ENCODE measurements at places on chromosomes 12 and 14.

DNA sequence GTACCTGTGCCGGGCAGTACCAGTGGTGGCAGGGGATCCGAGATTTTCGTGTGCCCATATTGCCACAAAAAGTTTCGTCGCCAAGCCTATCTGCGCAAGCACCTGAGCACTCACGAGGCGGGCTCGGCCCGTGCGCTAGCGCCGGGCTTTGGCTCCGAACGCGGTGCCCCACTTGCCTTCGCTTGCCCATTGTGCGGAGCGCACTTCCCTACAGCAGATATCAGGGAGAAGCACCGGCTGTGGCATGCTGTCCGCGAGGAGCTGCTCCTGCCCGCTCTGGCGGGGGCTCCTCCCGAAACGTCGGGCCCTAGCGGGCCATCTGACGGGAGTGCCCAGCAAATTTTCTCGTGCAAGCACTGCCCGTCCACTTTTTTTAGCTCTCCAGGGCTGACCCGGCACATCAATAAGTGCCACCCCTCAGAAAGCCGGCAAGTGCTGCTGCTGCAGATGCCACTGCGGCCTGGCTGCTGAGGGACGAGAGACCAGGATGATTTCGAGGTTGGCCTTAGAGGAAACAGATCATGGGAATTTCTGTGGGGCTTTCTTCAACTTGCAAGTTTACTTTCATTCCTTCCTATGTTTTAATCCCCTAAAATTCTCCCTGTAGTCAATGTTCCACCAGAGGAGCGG lies 1.6 kb downstream of the INSM2 start:
- DNase-seq = no peak

DNA sequence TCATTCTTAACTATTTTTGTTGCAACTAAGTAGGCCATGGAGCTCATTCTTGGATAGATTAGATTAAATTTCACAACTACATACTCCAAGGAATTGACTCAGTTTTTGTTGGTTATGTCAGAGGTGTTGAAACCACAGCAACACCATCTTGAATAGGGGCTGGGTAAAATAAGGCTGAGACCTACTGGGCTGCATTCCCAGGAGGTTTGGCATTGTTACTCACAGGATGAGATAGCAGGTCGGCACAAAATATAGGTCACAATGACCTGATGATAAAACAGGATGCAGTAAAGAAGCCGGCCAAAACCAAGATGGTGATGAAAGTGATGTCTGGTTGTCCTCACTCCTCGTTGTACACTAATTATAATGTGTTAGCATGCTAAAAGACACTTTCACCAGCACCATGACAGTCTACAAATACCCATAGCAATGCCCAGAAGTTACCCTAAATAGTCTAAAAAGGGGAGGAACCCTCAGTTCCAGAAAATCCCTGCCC lies 20.9 kb downstream of the DMAC2L start:
- DNase-seq = no peak

GRCh38 chr12:110223777-110224378 lies 57.2 kb upstream of the ATP2A2 start:
- no peak for DNase-seq

GRCh38 chr12:13390381-13390861 lies 193.9 kb downstream of the EMP1 start:
- DNase-seq = peak; percentile 34

GRCh38 chr14:103712633-103713247 lies 2.5 kb downstream of the XRCC3 start:
- DNase-seq = no peak

DNA sequence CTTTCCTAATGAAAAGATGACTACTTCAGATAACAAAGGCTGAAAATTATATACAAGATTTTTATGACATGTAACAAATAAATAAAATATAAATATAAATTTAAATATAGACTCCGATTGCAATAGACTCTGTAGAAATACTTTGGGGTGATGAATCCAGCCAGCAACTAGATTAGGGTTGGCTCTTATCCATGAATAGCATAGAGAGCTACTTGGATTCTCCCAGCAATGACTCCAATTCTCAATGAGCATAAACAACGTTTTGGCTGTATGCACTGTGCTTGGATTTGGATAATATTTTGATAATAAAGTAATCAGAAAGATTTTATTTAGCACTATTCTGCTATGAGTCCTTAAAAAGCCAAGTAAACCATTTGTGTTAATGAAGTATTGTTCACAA lies 58.0 kb upstream of the LRFN5 start:
- no peak for DNase-seq

GRCh38 chr14:74417611-74418010 lies 8.4 kb downstream of the SYNDIG1L start:
- DNase-seq = no peak

- DNase-seq = no peak
These were observed 410.3 kb upstream of the LMO3 start for GRCh38 chr12:17016116-17016864.

GRCh38 chr12:51821440-51822260 lies 26.9 kb downstream of the FIGNL2 start:
- DNase-seq = no peak

GRCh38 chr12:66058554-66058953 lies 72.0 kb downstream of the LLPH start:
- no peak for DNase-seq

DNA sequence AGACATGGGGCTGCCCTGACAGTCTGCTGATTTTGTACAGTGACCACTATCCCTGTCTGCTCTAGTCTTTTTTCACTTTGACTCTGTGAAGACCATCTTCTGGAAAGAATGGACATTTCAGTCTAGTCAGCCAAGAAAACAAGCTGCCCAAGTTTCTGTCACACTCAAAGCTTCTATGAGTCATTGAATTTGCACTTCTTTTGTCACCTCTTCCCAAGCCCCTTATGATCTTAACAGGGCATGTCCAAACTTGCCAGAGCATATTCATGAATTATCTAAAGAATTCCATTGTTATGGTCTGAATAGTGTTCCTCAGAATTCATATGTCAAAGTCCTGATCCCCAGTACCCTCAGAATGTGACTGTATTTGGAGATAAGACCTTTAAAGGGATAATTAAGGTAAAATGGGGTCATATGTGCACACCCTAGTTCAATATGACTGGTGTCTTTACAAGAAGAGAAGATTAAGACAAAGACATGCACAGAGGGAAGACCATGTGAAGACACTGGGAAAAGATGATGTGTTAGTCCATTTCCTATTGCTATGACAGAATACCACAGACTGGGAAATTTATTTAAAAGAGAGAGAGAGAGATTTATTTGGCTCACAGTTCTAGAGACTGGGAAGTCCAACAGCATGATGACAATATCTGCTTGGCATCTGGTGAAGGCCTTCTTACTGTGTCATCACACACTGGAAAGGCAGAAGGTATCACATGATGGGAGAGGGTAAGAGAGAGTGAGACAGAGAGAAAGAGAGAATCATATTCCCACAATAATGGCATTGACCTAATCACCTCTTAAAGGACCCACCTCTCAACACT lies 242.6 kb downstream of the BTG1 start:
- DNase-seq = no peak

DNA sequence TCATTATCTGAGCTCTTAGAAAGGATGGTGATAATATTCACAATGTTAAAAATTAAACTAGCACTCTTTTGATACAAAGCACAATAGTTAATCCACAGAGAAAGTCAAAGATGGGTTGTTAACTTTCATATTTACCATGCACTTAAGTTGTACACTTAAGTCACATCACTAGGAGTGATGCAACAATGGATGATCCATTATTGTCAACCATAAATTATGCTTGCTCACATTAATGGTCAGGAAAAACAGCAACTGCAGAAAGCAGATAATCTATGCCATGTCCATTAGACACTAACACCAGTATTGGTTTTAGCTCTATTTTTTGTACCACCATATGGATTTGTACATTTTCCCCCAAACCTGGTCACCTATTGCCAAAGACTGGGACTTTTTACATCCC lies 195.5 kb downstream of the FOXA1 start:
- no peak for DNase-seq

DNA sequence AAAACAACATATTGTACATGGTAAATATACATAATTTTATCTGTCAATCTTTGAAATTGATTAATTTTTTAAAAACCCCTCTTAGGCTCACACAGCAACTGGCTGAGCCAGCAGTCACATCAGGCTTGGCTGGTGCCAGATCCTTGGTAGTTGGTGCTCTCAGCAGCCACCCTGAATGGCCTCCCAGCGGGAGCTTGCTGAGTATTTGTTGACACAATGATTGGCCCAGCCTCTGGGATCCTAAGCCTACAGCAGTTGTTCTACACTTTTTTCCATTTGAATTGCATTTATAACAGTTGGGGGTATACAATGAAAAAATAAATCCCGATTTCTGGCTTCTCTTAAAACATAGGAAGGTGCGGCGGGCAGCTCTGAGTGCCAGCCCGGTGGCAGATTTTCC lies 11.1 kb downstream of the PRKAB1 start:
- DNase-seq = no peak

DNA sequence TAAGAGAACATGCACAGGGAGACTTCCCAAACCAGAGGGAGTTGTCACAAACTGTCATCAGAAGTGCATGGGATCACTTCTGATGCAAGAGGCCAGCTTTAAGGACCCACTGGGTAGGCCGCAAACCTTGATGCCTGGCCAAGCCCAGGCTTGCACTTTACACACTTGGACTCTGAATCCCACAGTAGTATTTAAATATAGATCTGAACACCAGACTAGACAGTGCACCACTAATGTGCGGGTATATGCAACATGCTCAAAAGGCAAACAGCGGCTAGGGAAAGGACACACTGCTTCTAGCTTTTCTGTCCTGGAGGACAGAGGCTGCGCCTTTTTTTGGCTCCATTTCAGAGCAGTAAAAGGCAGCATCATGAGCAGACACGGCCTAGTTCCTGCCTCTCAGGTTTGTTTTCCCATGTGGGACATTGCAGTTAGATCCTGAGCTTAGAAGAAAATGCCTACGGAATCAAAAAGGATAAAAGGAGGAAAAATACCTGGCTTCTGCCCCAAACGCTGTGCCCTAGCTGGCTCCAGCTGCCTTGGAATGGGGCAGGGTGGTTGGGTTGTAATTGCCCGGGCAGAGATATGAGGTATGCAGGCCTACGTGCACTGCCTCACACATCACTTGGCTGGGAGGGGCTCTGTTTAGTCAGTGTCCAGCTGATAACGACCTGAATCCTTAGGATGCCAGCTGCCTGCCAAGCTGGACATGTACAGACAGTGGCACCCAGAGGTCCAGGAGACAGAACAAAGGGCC lies 84.5 kb upstream of the EGLN3 start:
- no peak for DNase-seq

- DNase-seq = peak; percentile 42
These were observed 44.2 kb downstream of the KCTD10 start for GRCh38 chr12:109432842-109433304.

DNA sequence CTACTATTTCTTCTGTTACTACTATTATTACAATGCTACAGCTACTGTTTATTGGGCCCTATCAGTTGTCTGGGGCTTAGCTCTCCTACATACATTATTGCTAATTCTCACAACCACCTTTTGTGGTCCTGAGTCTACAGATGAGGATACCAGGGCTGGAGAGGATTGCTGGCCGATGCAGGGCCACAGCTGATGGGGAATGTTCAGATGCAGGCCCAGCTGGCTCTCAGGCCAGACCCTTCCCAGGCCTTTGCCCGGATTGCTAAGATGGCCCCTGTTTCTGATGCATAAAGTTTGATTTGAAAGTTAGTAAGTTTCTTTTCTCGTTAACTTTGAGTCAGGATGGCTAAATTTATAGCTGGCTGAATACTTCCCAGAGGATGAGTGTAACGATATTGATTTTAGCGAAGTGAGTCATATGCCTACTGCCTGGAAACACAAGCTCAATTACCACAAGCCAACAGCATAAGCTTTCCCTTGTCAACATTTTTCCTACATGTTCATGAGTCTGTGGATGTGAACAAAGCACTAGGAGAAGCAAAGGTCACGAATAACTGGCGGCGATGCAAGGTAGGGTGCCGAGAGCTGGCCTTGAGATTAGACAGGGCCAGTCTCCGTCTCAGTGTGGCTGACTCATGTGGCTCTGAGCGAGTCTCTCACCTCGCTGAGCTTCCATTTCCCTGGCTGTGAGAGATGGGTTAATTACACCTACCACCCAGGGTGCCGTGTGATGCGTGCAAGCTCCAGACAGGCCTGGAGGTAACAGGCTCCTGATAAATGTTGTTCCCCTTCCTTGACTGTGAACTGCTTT lies 111.0 kb downstream of the BEGAIN start:
- DNase-seq = peak; percentile 91

Data from GM04504 (cell line).